ENCODE measurements at places on chromosomes 12 and 14.

DNA sequence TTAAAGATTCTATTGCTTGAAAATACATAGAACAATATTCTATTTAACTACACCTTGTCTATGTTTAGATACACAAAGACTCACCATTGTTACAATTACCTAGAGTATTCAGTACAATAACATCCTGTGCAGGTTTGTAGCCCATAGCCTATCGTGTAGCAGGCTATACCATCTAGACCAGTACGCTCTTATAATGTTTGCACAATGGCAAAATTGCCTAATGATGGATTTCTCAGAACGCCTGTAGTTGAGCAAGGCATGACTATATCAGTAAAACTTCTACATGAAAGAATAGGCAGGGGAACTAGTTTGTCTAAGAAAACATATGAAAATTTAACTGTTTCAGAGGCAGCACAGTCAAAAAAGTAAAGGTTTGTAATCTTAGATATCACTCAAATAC is 375.9 kb downstream of the DAD1 start:
- DNase-seq: no peak

GRCh38 chr14:68690089-68690958 is 102.5 kb downstream of the ZFP36L1 start:
- no peak for DNase-seq

- DNase-seq: no peak
These were observed 17.7 kb downstream of the POU6F1 start for GRCh38 chr12:51200156-51200555.

- DNase-seq: no peak
These were observed 50.7 kb downstream of the BCAT1 start for GRCh38 chr12:24898185-24898584.

DNA sequence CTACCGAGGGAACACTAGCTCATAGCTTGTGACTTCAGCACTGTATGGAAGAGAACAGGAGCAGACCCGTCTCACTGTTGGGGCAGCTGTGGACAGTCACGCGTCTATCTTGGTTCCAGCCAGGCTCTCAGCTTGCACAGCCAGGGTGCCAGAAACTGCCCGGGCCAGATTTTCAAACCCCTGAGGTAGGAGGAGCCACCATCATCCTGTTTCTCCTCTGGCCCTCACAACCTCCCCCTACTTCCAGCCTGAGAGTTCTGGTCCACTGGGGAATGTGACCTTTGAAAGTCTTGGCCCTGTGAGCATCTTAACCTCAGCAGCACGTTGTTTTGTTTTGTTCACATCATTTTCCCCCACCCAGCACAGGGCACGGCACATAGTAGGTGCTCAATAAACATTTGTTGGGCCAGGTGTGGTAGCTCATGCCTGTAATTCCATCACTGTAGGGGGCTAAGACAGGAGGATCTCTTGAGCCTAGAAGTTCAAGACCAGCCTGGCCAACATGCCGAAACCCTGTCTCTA is 50.4 kb downstream of the PSMA6 start:
- no peak for DNase-seq

All from HT1080 (cell line).